IMR-90 (cell line): ENCODE measurements at places on chromosomes 16 and 17. TPM values are rescaled to one million over a fixed set of nuclear protein-coding genes. Genes with fewer than 3 reads are reported as not detected.

DNA sequence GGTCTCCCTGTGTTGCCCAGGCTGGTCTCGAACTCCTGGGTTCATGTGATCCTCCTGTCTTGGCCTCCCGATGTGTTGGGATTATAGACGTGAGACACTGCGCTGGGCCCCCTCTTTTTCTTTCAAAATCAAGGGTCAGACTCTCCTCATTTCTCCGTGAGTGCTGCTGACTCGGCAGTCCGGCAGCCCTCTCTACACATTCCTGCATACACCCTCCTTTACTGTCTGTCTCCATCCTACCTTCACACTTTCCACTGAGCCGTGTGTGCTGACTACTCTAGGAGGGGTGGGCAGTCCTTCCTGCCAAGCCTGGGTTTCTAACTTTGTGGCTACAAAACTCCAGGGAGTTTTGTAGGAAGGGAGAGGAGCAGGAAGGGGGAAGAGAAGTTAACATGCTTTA lies 195.2 kb downstream of the PARN start:
- DNase-seq: no peak

GRCh38 chr17:5861246-5861645 lies 208.9 kb upstream of the WSCD1 start:
- no peak for DNase-seq

GRCh38 chr17:27315796-27316465 lies 22.0 kb downstream of the WSB1 start:
- DNase-seq: no peak

DNA sequence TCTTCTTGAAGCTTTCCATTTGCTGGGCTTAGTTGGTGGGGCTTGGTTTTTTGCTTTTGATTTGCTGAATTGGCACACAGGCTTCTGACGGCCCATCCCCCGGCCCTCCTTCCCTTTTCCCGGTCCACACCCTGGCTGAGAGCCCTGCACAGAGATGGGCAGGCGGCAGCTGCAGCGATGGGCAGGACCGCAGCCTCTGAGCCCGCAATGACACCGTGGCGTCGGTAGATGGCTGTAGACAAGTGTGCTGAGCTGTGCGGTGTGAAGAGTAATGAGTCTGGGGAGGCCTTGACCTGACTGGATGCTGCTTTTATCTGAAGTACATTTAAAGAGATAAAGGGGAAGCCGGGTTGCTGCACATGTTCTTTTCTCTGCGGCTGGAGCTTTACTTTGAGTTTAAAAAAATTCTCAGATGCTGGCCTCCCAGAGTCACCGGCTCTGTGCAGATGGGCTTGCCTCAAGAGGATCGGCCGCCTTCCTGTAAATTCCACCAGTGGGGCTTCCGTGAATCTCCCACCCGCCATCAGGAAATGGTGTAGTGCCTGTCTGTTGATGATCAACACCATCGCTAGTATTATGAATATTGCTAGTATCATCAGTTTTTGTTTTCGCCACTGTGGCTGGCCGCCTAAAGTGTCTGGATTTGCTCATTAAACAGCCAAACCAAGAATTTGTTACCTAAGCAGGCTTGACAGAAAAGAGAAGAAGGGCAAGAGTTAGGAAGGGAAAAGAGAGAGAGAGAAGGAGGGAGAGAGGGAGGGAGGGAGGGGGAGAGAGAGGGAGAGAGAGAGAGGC lies 245.6 kb upstream of the RBFOX1 start:
- DNase-seq: no peak

DNA sequence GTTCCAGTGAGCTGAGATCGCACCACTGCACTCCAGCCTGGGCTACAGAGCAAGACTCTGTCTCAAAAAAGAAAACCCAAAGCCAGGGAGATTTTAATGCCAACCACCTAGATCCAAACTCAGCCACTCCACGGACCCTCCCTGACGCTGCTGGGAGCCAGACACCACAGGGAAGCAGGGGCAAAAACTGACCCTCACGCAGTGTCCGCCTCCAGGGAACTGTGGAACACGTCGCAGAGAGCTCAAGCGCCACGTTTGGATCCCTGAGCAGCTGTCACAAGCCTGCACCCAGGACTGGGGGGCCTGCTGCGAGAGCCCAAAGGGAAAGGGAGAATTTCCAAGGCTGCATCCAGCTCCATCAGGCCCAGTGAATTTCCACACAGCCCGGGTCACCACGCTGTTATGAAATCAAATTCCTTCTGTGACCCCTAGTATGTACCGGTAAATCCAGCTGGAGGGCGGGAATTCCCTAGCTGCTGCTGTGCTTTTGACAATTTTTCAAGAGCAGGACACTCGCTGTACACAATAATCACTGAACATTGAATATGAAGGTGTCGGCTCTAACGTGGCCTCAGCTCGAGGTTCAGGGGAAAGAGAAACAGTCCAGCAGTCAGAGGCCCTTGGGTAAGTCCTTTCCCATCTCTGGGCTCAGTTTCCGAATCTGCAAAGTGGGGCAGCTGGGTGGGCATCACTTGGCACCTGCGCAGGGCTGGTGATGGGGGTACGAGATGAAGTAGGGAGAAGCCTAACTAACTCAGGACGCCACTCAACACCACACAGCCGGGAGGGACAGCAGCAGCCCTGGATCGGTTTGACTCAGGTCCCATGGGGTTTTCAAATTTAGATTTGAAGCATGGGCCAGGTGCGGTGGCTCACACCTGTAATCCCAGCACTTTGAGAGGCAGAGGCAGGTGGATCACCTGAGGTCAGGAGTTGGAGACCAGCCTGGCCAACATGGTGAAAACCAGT lies 8.6 kb downstream of the CARHSP1 start:
- DNase-seq: peak; percentile 79

The PRSS33 gene
- not detected in 2 replicates for total RNA-seq

The FBXO39 gene
- total RNA-seq: not detected in 2 replicates

DNA sequence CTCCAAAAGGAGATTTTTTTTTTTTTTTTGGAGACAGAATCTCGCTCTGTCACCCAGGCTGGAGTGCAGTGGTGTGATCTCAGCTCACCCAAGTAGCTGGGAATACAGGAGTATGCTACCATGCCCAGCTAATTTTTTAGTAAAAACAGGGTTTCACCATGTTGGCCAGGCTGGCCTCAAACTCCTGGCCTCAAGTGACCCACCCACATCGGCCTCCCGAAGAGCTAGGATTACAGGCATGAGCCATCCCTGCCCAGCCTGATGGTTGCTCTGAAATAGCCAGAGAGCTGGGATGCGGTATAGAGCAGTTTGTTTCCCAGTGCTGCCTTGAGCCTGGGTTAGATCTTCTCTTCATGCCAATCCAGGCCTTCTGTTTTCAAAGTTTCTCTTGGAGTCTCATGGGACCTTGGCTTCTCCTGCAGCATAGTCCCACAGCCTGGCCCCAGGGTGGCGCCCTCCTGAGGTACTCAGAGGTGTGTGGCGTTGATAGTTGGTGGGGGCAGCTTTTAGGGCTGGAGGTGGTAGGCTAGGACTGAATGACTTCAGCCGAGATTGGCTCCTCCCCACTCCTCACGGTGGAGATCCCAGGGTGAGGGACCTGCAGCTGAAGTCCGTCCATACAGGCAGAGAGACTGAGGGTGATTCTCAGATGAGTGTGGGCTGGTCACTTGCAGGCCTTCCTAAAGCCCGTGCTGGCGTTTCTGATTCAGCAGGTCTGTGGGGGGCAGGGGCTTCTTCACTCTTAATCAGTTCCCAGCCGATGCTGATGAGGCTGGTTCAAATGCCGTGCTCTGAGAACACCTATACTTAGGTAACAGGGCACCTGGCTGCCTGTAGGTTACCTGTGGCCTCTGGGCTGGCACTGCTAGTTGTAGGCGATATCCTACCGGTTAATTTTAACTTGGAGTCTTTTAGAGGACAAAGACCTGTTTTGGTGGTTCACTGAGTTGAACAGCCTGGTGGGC lies 52.0 kb downstream of the TNFRSF13B start:
- DNase-seq: no peak

The RSKR gene
- total RNA-seq: 2.2 and 2.8 TPM in 2 replicates

DNA sequence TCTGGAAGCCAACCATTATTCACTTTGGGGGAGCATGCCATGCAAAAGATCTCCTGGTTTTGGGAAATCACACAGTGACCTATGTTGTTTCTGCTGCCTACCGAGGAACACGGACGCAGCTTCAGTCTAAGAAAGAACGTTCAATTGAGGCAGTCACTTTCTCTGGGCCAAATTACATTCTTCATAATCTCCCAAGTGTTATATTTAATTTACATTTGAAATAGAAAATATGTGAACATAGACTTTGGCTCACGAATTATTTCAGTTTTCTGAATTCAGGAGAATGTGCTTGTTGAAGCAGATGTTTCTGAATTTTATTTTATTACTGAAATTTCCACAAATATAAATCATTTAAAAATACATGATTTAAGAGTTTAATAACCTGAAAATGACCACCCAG lies 93.6 kb upstream of the KCNJ16 start:
- no peak for DNase-seq

DNA sequence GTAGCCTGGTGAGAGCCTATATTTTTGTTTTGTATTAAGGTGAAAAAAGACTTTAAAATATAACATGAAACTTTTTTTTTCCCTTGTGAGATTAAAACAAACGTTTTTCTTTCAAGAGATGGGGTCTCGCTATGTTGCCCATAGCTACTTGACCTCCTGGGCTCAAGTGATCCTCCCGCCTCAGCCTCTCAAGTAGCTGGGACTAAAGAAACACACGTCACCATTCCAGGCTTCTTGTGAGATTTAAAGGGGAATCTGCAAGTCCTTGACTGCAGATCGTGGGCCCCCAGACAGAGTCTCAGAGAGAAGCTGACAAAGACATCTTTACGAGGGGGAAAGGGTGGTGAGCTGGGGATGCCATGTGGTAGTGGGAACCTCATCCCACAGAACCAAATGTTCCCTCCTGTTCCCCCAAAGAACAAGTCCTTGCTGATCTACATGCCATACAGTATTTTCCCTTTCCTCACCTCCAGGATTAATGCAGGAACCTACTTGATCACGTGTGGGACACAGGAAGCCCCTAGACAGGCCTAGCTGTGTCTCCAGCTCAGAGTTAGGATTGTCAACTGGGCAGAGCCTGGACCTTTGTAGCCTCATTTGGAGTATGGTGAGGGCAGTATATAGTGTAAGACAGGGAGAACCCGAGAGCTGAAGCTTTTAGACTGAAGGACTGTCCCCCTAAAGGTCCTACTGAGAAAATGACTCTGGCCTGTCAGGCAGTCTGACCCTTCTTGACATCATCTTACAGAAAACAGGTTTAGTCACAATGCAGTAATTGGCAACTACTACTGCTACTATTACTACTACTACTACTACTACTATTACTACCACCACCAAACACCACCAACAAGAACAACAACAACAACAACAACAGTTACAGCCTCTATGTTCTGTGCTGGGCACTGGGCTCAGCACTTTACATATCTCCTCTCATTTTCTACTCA lies 4.1 kb downstream of the MAP3K14 start:
- DNase-seq: no peak

DNA sequence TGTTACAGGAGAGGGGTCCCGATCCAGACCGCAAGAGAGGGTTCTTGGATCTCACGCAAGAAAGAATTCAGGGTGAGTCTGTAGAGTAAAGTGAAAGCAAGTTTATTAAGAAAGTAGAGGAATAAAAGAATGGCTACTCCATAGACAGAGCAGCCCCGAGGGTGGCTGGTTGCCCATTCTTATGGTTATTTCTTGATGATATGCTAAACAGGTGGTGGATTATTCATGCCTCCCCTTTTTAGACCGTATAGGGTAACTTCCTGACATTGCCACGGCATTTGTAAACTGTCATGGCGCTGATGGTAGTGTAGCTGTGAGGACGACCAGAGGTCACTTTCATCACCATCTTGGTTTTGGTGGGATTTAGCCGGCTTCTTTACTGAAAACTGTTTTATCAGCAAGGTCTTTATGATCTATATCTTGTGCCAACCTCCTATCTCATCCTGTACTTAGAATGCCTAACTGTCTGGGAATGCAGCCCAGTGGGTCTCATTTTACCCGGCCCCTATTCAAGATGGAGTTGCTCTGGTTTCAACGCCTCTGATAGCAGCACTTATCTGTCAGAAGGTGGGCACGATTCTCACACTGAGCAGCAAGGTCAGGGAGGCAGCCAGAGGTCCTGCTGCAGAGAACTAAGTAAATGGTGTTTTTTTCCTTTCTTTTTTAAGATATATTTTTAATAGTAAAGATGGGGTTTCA lies 26.5 kb upstream of the XYLT2 start:
- DNase-seq: no peak

DNA sequence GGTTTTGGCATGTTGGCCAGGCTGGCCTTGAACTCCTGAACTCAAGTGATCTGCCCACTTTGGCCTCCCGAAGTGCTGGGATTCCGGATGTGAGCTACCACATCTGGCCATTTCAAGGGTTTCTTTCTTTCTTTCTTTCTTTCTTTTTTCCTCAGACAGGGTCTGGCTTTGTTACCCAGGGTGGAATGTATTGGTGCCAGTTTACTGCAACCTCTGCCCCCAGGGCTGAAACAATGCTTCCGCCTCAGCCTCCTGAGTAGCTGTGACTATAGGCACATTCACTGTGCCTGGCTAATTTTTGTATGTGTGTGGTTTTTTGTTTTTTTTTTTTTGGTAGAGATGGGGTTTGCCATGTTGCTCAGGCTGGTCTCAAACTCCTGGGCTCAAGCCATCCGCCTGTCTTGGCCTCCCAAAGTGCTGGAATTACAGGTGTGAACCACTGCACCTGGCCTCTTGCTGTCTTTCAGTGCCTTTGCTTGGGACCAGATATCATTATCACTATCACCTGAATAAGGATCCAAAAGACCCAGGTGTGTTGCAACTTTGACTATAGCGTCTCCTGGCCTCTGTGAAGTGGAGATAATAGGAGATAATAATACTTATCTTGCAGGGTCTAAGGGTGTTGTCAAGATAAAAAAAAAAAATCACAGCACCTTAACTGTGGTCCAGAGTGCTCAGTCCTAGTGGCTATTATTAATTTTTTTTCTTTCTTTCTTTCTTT lies 3.2 kb downstream of the FCSK start:
- DNase-seq: no peak

The C1QL1 gene
- total RNA-seq: 0.18 and 0.28 TPM in 2 replicates

DNA sequence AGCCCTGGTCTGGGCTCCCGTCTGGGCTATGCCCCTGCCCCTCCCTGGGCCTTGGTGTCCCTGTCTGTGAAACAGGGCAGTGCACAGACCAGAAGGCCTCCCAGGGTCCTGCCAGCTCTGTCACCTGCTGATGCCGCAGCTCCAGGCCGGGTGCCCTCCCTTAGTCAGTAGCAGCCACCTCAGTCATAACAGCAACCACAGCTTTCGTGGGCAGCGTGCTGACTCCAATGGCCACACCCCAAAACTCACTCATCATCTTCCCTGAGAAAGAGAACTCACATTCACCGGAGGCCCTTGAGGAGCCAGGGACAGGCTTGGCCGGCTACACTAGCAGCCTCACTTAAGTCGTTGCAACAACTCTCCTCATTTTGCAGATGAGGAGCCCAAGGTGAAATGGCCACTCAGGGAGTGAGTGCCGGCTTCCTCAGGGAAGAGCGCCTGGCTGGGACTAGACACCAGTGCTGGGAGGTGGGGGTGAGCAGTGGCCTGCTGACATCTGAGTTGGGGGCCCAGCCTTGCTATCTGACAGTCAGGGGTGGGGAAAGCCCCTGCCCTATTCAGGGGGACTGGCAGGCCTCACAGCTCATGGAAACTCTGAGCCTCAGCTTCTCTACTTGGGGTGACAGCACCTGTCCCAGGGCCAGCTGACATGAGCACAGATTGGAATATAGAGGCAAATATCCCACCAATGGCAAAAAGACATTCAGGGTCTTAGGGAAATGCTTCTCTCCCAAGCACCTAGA lies 22.6 kb downstream of the SLC5A10 start:
- peak; percentile 40 for DNase-seq

- DNase-seq: no peak
These were observed 82.1 kb downstream of the VPS53 start for GRCh38 chr17:632560-632959.

The AANAT gene
- total RNA-seq: not detected in 2 replicates

GRCh38 chr16:1481906-1482835 lies 6.6 kb downstream of the PTX4 start:
- peak; percentile 44 for DNase-seq

The ANKRD40CL gene
- not detected in 2 replicates for total RNA-seq
